Thyroid gland (tissue), 4 donors: ENCODE measurements at places on chromosomes 4 and X.
A peak's percentile ranks its signal among the peaks of the same experiment; 100 is the strongest.

DNA sequence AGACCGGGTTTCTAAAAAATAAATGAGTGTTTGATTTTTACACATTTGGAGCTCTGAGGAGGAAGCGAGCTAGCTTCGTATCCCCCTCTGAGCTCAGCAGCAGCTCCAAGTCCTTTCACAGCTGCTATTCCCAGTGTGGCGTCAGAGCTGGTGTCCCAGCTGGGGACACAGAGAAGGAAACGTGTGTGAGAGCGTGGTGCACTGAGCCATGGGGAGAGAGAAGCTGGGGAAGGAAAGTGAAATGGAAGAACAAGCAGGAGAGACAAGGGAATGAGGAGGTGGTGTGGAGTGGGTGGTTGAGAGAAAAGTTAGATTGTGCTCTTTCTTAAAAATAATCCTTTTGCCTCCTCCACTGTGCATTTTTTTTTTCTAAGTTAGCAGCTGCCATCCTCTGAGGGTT, 79.5 kb upstream of the SLC4A4 start:
- H3K4me3 ChIP-seq = no peak overlapping the region
- peaks cover 18% of the 10 kb centered on the region for H3K4me1 ChIP-seq
- no peaks in the 10 kb centered on the region for H3K36me3 ChIP-seq
- DNase-seq = no peak
- H3K27ac ChIP-seq = no peak overlapping the region

DNA sequence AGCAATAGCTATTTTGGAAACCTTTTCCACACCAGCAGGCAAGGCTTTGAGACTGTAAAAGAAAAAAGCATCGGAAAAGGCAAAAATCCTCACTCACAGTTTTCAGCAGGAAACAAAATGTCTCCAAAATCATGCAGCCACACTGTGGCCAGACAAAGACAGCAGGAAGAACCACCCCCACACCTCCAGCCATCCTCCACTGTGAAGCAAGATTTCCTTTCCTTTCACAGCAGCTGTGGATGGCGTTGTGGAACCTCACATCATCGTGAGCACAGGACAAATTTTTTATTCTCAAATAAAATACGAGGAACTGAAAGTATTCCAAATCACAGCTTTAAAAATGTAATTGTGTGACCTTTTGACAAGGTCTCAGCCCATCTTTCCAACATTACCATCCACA, 351.7 kb upstream of the NOCT start:
- DNase-seq = no peak
- H3K4me3 ChIP-seq = no peak overlapping the region
- H3K27ac ChIP-seq = no peak overlapping the region
- no peaks in the 10 kb centered on the region for H3K27me3 ChIP-seq

- DNase-seq = no peak
- H3K4me3 ChIP-seq = no peak overlapping the region
- H3K27me3 ChIP-seq = no peaks in the 10 kb centered on the region
- H3K4me1 ChIP-seq = peaks cover 82% of the 10 kb centered on the region
- no peaks in the 10 kb centered on the region for H3K36me3 ChIP-seq
Measured at GRCh38 chr4:1044469-1045192, 33.2 kb downstream of the FGFRL1 start.

DNA sequence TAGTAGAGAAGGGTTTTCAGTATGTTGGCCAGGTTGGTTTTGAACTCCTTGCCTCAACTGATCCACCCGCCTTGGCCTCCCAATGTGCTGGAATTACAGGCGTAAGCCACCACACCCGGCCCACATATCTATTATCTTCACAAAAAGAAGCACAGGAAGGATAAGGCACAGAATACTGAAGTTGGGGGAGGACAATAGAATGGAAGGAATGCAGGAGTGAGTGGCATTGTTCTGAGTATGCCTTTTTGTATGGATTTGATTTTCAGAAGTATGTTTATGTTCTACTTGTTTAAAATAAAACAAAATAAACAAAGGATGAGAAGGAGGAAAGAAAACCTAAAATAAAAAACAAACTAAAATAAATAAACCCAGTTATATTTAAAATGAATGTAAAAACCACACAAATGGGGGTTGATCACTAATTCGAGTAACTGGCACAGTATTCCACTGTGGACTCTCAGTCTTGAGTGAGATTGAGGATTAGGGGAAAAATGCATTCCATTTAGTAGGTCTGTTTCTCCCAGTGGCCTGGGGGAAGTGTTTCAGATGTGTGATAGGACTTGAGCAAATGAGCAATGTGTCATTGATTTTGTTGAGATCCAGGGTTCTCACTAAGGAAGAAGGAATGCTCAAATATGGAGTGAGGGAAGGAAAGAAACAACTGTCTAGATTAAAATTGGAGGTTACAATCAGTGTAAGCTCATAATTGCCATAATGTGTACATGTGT, 109.0 kb upstream of the C1QTNF7 start:
- H3K4me1 ChIP-seq = no peaks in the 10 kb centered on the region
- H3K27me3 ChIP-seq = no peaks in the 10 kb centered on the region
- H3K36me3 ChIP-seq = no peaks in the 10 kb centered on the region
- no peak overlapping the region for H3K27ac ChIP-seq
- DNase-seq = no peak
- H3K4me3 ChIP-seq = no peak overlapping the region

- no peaks in the 10 kb centered on the region for H3K27me3 ChIP-seq
- DNase-seq = no peak
- no peak overlapping the region for H3K4me3 ChIP-seq
- H3K27ac ChIP-seq = no peak overlapping the region
Measured at GRCh38 chr4:119697887-119698393, 69.3 kb upstream of the PDE5A start.

DNA sequence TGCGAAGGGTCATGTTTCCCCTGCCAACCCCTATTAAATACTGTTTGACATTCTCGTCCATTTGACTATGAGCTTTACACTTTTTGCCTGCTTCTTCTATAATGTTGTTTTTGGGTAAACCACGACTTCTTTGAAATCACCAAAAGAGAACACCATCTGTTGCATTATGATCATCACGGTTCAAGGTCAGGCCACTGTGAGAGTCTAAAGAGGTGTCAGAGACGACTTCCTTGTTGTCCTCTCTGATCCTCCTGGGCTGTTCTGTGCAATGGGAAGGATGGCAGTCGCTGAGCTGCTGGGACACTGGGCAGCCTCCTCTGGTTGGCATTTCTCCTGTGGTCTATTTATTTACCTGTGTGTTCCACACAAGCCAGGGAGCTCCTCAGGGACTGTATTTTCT, 137.5 kb downstream of the RASL11B start:
- H3K36me3 ChIP-seq = no peaks in the 10 kb centered on the region
- no peak overlapping the region for H3K27ac ChIP-seq
- peaks cover 11% of the 10 kb centered on the region for H3K4me1 ChIP-seq
- H3K4me3 ChIP-seq = no peak overlapping the region

DNA sequence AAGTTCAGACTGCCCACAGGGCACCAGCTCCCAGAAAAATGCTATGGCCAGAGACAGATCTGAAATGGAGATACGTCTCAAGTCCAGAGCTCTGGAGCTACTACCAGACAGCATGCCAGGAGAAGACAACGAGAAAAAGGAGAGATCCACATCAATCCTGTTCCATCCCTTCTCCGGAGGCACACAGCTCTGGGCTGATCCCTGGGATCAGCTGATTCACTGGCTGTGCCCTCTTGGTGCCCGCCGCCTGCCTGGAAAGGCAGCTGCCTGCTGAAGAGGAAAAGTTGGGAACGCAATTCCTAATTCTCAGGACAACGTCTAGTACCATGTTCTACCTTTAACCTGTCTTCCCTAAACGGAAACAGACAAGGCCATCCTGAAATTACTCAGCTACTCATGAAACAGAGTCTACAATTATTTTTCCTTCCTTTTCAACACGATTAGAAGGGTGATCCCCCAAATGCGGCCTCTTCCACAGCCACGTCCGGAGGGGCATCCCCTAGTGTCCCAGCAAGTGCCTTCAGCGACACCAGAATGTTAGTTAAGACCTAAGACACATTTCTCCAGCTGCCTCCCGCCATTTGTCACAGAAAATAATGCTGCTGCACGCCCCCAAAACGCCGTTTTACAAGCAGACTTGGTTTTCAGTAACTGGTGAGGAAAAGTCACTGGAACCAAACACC, 2.4 kb downstream of the ZFYVE28 start:
- no peak overlapping the region for H3K27ac ChIP-seq
- peaks cover 56% of the 10 kb centered on the region for H3K4me1 ChIP-seq
- no peak for DNase-seq
- H3K36me3 ChIP-seq = no peaks in the 10 kb centered on the region
- peak overlapping the region; percentile 29 for H3K4me3 ChIP-seq

DNA sequence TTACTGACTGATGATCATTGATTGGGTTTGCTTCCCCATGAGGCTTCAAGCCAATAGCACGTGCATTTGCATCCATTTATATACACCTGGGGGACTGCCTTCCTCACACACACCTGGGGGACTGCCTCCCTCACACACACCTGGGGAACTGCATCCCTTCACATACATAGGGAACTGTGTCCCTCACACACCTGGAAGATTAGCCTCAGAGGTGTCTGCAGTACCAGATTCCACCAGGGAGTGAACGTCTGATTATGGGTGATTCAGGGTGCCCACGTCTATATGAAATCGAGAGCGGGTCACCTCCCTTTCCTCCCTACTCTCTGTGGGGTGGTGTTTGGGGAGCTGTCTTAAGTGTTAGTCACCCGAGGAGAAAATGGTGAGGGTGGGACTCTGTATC, 16.9 kb downstream of the CD99 start:
- H3K36me3 ChIP-seq = no peaks in the 10 kb centered on the region
- DNase-seq = no peak
- H3K27ac ChIP-seq = no peak overlapping the region
- H3K4me3 ChIP-seq = no peak overlapping the region

- no peak overlapping the region for H3K27ac ChIP-seq
- H3K36me3 ChIP-seq = no peaks in the 10 kb centered on the region
- H3K4me1 ChIP-seq = no peaks in the 10 kb centered on the region
- H3K27me3 ChIP-seq = no peaks in the 10 kb centered on the region
- no peak overlapping the region for H3K4me3 ChIP-seq
Measured at GRCh38 chr4:17898553-17899055, 87.8 kb downstream of the NCAPG start.

- no peak overlapping the region for H3K27ac ChIP-seq
- DNase-seq = no peak
- no peaks in the 10 kb centered on the region for H3K36me3 ChIP-seq
- no peaks in the 10 kb centered on the region for H3K27me3 ChIP-seq
Measured at GRCh38 chrX:50103866-50104566, 96.8 kb downstream of the AKAP4 start.

DNA sequence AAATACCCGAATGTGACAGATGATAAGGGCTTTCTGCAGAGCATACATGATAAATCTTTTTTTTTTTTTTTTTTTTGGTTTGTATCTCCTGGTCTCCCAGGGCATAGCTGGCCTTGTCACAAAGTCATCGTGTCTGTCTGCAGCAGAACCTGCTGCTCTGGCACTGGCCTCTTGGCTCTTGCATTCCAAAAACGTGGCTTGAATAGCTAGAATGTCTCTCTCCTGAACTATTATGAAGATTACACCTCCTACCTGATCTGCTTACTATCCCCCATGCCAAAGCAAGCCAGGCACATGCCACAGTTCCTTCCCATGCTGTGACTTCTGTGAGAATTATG, 50.4 kb upstream of the SCRG1 start:
- H3K36me3 ChIP-seq = no peaks in the 10 kb centered on the region
- H3K4me3 ChIP-seq = no peak overlapping the region

DNA sequence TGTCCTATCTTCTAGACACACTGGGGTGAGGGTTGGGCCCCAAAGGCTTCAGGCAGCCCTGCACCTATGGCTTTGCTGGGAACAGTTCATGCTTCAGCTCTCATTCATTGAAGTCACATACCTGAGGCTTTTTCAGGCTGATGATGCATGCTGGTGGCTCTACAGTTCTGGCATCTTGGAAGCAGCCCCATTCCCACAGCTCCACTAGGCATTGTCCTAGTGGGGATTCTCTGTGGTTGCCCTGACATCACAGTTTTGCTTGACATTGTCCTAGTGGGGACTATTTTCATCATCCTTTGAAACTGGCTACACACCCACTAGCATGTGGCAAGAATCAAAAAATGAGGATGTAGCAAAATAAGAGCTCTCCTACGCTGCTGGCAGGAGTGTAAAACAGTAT, 37.7 kb upstream of the C4orf17 start:
- no peak overlapping the region for H3K4me3 ChIP-seq
- no peaks in the 10 kb centered on the region for H3K4me1 ChIP-seq
- H3K27ac ChIP-seq = no peak overlapping the region
- no peaks in the 10 kb centered on the region for H3K36me3 ChIP-seq

DNA sequence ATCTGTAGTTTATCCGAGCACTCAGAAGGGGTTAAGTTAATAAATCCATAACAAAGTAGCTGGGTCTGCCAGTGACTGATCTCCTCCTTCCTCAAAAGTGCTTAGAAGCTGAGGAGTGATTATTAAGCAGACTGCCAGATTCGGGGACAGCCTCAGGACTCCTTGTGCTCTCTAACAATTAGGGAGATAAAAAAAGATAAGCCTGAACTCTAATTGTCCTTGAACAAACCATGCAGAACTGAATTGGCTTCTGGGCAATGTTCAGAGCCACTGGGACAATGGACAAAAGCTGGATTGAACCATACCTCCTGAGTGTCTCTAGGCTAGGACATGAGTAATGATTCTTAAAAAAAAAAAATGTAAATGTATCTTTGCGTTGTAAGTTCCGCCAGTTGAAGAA, 22.7 kb upstream of the GRPR start:
- H3K4me1 ChIP-seq = no peaks in the 10 kb centered on the region
- H3K4me3 ChIP-seq = no peak overlapping the region
- no peak for DNase-seq
- no peak overlapping the region for H3K27ac ChIP-seq
- no peaks in the 10 kb centered on the region for H3K36me3 ChIP-seq
- H3K27me3 ChIP-seq = no peaks in the 10 kb centered on the region

- H3K4me3 ChIP-seq = no peak overlapping the region
- no peaks in the 10 kb centered on the region for H3K4me1 ChIP-seq
- H3K27ac ChIP-seq = no peak overlapping the region
- no peak for DNase-seq
Measured at GRCh38 chr4:154989511-154989910, 208.4 kb downstream of the RBM46 start.

GRCh38 chr4:36213977-36214376, 30.3 kb downstream of the ARAP2 start:
- peaks cover 6% of the 10 kb centered on the region for H3K4me1 ChIP-seq
- H3K4me3 ChIP-seq = no peak overlapping the region
- H3K27me3 ChIP-seq = no peaks in the 10 kb centered on the region
- DNase-seq = no peak
- no peaks in the 10 kb centered on the region for H3K36me3 ChIP-seq

GRCh38 chrX:101395789-101396188, 5.0 kb downstream of the RPL36A start:
- no peaks in the 10 kb centered on the region for H3K4me1 ChIP-seq
- no peaks in the 10 kb centered on the region for H3K27me3 ChIP-seq
- no peak overlapping the region for H3K27ac ChIP-seq
- no peak for DNase-seq
- no peaks in the 10 kb centered on the region for H3K36me3 ChIP-seq
